IMR-90 (cell line): ENCODE measurements at places on chromosomes 1 and 21. TPM values are rescaled to one million over a fixed set of nuclear protein-coding genes. Genes with fewer than 3 reads are reported as not detected.

DNA sequence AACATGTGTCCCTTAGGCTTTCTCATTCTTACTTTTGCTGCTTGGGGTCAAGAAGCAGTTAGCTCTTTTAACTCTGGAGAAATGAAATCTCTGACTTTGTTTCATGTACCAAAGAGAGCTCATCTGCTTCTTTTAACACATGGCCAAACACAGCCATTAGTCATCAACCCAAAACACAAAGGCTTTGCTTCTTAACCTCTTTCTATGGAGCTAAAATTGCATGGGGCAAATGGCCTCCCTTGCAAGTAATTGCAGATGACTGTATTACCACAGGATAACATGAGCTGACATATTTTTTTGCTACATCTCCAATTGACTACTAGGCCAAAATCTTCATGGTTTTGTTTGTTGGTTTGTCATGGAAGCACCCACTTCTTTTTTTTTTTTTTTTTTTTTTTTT is 300.9 kb downstream of the BRINP3 start:
- DNase-seq = peak; percentile 73

DNA sequence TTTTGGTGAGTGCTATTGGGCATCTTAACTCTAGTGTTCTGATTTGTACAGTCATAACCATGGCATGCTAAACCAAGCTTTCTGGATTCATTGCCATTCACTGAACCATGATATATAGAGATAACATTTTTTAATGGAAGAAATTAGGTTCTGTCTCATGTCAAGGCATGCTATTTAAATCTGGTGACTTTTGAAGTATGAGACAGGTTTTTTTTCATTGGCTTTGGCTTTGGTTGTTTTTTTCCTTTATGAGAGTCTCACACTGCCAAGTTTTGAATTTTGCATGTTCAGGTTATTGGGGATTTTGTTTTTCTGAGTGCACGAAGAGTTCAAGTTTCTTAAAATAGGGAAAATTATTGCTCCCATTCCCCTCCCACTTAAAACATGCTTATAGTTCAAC is 141.3 kb upstream of the ADAMTS5 start:
- peak; percentile 3 for DNase-seq

DNA sequence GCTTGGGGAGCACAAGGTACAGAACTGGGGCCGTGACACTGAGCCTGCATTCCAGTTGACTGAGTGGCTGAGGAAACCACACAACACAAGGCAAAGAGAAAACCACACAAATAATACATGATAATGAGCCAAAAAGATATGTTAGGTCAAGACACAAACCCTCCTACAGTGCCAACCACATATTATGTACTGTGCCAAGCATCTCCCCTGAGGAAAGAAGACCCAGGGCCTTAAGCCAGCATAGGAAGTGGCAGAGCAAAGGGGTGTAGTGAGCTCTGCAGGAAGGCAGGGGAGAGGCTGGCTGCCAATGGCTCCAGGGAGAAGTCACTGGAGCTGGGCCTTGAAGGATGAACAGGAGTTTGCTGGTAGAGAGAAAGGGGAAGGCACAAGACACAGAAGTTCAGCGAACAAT is 28.2 kb downstream of the CTNNBIP1 start:
- peak; percentile 63 for DNase-seq

GRCh38 chr1:202691816-202692215 is 18.4 kb downstream of the SYT2 start:
- no peak for DNase-seq

GRCh38 chr21:21788591-21788990 is 790.4 kb downstream of the NCAM2 start:
- DNase-seq = no peak

OR2T33 gene
- total RNA-seq = not detected in 2 replicates
